Hepatocyte (in vitro differentiated cells): ENCODE measurements at places on chromosomes 5 and 9.

GRCh38 chr5:9524941-9525340 is 20.9 kb downstream of the SEMA5A start:
- no peak overlapping the region for H3K4me3 ChIP-seq
- no peaks in the 10 kb centered on the region for H3K27me3 ChIP-seq
- H3K4me1 ChIP-seq: peaks cover 4% of the 10 kb centered on the region
- DNase-seq: no peak

GRCh38 chr5:65026816-65027548 is 258.3 kb downstream of the CWC27 start:
- H3K27me3 ChIP-seq: no peaks in the 10 kb centered on the region
- no peaks in the 10 kb centered on the region for H3K36me3 ChIP-seq
- no peak overlapping the region for H3K4me3 ChIP-seq
- no peak overlapping the region for H3K27ac ChIP-seq
- no peaks in the 10 kb centered on the region for H3K4me1 ChIP-seq
- no peak for DNase-seq

GRCh38 chr9:109193974-109194556 is 27.0 kb upstream of the FRRS1L start:
- H3K27ac ChIP-seq: no peak overlapping the region
- H3K27me3 ChIP-seq: no peaks in the 10 kb centered on the region
- no peak for DNase-seq
- H3K4me3 ChIP-seq: no peak overlapping the region
- no peaks in the 10 kb centered on the region for H3K4me1 ChIP-seq
- no peaks in the 10 kb centered on the region for H3K36me3 ChIP-seq

DNA sequence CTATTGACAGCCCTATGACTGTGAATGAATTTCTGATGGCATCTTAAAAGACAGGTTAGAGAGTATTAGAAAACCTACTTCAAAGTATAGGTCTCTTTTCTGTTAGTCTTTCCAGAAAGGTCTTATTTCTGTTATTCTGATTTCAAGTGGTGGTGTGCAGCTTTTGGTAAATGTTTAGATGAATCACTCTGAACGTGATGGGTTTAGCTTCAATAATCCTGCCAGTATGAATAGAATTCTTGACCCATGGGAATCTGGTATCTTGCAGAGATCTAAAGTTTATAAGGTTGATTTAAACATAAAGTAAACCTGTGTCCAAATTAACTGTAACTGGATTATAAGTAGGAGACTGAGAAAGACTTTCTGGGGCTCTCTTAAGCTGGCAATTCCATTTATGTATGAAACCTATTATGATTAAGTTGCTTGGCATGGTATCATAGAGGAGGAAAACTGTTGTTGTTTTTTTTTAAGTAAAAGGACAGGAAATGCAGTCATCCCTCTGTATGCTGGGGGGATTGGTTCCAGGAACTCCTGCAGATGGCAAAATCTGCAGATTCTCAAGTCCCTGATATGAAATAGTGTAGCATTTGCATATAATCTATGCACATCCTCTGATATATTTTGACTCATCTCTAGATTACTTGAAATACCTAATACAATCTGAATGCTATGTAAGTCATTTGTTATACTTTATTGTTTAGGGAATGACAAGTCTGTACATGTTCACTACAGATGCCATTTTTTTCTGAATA is 77.0 kb upstream of the ADAMTS19 start:
- H3K4me1 ChIP-seq: no peaks in the 10 kb centered on the region
- DNase-seq: no peak
- H3K27me3 ChIP-seq: no peaks in the 10 kb centered on the region
- no peaks in the 10 kb centered on the region for H3K36me3 ChIP-seq

GRCh38 chr5:538801-539468 is 14.7 kb upstream of the SLC9A3 start:
- peaks cover 8% of the 10 kb centered on the region for H3K27me3 ChIP-seq
- no peak overlapping the region for H3K4me3 ChIP-seq
- no peaks in the 10 kb centered on the region for H3K36me3 ChIP-seq
- no peak for DNase-seq

DNA sequence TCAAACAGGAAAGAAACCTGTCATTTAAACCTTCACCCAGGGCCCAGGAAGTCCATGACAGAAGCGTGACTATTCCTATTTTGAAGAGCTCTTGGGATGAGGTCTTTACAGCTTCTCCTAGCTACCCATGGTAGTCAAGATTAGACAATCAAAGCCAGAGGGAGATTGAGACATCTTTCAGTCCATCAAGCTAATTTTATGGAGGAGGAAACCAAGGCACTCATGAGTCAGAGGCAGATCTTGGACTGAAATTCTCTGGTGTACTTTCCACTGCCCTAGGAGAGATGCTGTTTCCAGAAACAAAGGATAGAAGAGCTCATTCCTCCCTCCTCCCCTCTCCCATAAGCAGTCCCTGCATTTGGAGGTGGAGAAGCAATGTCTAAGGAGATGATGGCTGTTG is 9.2 kb downstream of the TNFSF8 start:
- H3K4me1 ChIP-seq: no peaks in the 10 kb centered on the region
- DNase-seq: no peak
- H3K4me3 ChIP-seq: no peak overlapping the region
- no peaks in the 10 kb centered on the region for H3K36me3 ChIP-seq
- H3K27me3 ChIP-seq: no peaks in the 10 kb centered on the region

DNA sequence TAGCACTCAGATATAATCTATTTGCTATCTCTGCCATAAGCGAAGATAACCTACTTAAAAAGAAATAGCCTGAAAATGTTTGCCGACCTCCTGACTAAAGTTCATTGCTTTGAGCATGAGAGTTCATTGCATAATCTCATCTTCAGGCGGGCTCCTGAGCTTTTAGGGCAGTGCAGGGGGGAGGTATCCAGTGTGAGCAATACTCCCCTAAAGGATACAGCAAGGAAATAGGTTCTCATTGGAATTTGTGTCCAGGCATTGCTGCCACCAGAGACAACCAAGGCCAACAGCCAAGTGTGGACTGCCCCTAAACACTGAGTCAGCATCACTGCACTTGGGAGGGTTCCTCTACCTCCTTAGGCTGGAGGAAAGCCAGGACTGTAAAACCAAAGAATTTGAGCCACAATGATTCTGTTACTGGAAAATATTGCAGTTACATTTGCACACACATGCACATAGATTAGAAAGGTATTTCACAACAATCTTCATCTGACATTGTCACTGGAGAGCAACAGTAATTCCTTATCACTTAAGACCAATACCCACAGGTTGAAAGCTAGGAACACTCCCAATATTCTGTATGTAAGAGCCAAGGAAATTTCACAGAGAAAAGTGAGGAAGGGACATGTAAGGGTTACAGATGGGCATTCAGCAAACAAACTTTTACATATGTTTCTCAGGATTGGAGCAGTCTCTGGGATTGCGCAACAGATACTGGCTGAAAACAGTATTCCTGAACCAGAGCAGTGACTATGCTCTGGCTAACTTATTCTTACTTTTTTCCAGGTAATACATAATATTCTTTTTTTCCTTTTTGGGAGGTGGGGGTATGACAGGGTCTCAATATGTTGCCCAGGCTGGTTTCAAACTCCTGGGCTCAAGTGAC is 98.6 kb upstream of the TLE1 start:
- H3K4me3 ChIP-seq: no peak overlapping the region
- peak; percentile 78 for DNase-seq
- peak overlapping the region; percentile 62 for H3K27ac ChIP-seq
- no peaks in the 10 kb centered on the region for H3K36me3 ChIP-seq
- H3K4me1 ChIP-seq: peaks cover 24% of the 10 kb centered on the region

- H3K4me3 ChIP-seq: no peak overlapping the region
- no peak for DNase-seq
- H3K36me3 ChIP-seq: no peaks in the 10 kb centered on the region
- H3K4me1 ChIP-seq: no peaks in the 10 kb centered on the region
Observed at GRCh38 chr5:14749579-14750101, 85.1 kb downstream of the OTULIN start.

- peaks cover 36% of the 10 kb centered on the region for H3K4me1 ChIP-seq
- H3K36me3 ChIP-seq: no peaks in the 10 kb centered on the region
- no peaks in the 10 kb centered on the region for H3K27me3 ChIP-seq
Observed at GRCh38 chr5:150320044-150320613, 17.4 kb upstream of the ARSI start.

DNA sequence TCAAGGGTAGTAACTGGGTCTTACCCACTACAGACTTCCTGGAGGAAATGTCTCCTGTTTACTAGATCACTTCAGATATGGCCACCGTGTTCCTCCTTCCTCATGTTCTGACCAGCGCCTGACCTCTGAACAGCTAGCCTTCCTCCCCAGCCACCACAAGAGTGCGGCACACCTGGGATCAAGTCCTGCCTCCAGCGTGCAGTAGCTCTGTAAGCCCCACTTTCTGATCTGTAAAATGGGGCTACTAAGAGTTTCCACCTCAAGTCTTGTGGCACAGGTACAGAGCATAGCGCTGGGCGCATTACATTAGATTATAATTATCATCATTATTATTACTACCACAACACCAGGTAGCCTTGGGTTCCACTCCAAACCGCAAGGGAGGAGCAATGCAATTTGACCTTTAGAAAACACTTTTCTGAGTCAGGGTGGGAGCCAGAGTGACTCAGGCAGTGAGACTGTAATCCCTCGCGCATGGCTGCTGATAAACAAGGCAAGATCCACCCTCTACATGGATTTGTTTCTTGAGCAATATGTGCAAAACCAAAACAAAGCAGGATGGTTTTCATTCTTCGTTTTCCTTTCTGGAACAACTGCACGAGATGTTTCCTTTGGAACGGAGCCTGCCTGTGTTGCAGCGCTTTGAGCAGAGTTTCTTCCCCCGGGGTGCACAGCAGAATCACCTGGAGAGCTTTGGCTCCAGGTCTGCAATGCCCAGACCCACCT is 65.0 kb upstream of the ANGPTL2 start:
- no peaks in the 10 kb centered on the region for H3K27me3 ChIP-seq
- H3K36me3 ChIP-seq: no peaks in the 10 kb centered on the region
- peak; percentile 88 for DNase-seq
- peaks cover 16% of the 10 kb centered on the region for H3K4me1 ChIP-seq

GRCh38 chr5:51392689-51393199 is 9.5 kb downstream of the ISL1 start:
- H3K4me1 ChIP-seq: peaks cover 8% of the 10 kb centered on the region
- H3K27me3 ChIP-seq: peaks cover 83% of the 10 kb centered on the region
- H3K4me3 ChIP-seq: no peak overlapping the region
- DNase-seq: no peak

GRCh38 chr9:125521462-125522327 is 185.3 kb downstream of the MAPKAP1 start:
- no peak for DNase-seq
- no peaks in the 10 kb centered on the region for H3K36me3 ChIP-seq
- peaks cover 7% of the 10 kb centered on the region for H3K4me1 ChIP-seq
- H3K4me3 ChIP-seq: no peak overlapping the region

GRCh38 chr9:127118597-127119319 is 3.7 kb downstream of the ANGPTL2 start:
- no peak overlapping the region for H3K4me3 ChIP-seq
- DNase-seq: no peak
- H3K4me1 ChIP-seq: peaks cover 11% of the 10 kb centered on the region
- H3K27ac ChIP-seq: no peak overlapping the region

GRCh38 chr9:534886-535285 is 306.6 kb upstream of the DMRT1 start:
- H3K27me3 ChIP-seq: no peaks in the 10 kb centered on the region
- H3K36me3 ChIP-seq: no peaks in the 10 kb centered on the region
- no peak overlapping the region for H3K4me3 ChIP-seq

- H3K4me1 ChIP-seq: no peaks in the 10 kb centered on the region
- no peaks in the 10 kb centered on the region for H3K36me3 ChIP-seq
- no peak overlapping the region for H3K4me3 ChIP-seq
- no peak overlapping the region for H3K27ac ChIP-seq
- DNase-seq: no peak
- H3K27me3 ChIP-seq: no peaks in the 10 kb centered on the region
Observed at GRCh38 chr9:102456562-102456961, 538.6 kb upstream of the CYLC2 start.

- H3K27ac ChIP-seq: no peak overlapping the region
- no peak overlapping the region for H3K4me3 ChIP-seq
- no peak for DNase-seq
- H3K27me3 ChIP-seq: no peaks in the 10 kb centered on the region
- H3K4me1 ChIP-seq: no peaks in the 10 kb centered on the region
Observed at GRCh38 chr5:2895876-2896275, 144.4 kb upstream of the IRX2 start.

- DNase-seq: no peak
- no peak overlapping the region for H3K27ac ChIP-seq
- H3K36me3 ChIP-seq: no peaks in the 10 kb centered on the region
- no peaks in the 10 kb centered on the region for H3K27me3 ChIP-seq
- no peaks in the 10 kb centered on the region for H3K4me1 ChIP-seq
- H3K4me3 ChIP-seq: no peak overlapping the region
Observed at GRCh38 chr5:73686912-73687311, 60.9 kb downstream of the ARHGEF28 start.

DNA sequence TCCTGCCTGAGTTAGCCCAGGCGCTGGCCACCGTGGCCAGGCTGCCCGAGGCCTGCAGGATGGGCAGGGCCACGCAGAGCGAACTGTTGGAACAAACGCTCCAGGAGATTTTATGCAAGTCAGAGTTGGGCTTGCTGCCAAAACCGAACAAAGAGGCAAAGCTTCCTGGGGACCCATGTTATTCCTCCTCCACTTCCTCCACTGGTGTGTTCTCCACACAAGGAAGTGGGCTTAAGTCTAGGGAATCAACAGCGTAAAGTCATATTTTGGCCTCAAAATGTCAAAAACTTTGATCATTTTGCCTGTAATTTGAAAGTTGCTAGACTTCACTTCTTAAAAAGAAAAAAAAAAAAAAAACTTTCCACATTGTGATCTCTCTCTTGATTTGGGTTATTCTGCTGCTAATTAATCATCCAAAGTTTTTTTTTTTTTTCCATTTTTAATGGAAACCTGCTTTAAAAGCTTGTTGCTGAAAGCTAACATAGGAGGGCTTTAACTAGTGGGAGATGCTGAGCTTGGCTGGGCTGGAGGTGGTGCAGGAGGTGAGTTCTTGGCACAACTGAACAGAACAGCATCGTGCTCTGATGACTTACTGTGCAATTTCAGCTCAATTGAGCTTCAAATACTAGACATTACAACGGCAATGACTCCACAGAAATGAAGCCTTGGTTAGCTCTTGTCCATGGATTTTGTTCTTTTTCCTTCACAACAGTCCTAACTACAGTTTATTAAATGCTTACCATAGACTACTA is 73.0 kb downstream of the PTPDC1 start:
- peaks cover 26% of the 10 kb centered on the region for H3K4me1 ChIP-seq
- no peaks in the 10 kb centered on the region for H3K36me3 ChIP-seq
- no peaks in the 10 kb centered on the region for H3K27me3 ChIP-seq
- DNase-seq: peak; percentile 43
- H3K4me3 ChIP-seq: no peak overlapping the region

- no peak overlapping the region for H3K4me3 ChIP-seq
- H3K36me3 ChIP-seq: no peaks in the 10 kb centered on the region
- no peak overlapping the region for H3K27ac ChIP-seq
- H3K4me1 ChIP-seq: no peaks in the 10 kb centered on the region
- DNase-seq: no peak
- H3K27me3 ChIP-seq: no peaks in the 10 kb centered on the region
Observed at GRCh38 chr9:131869348-131869747, 129.5 kb upstream of the RAPGEF1 start.

- peak; percentile 84 for DNase-seq
- H3K27ac ChIP-seq: no peak overlapping the region
- H3K4me3 ChIP-seq: no peak overlapping the region
- H3K36me3 ChIP-seq: no peaks in the 10 kb centered on the region
Observed at GRCh38 chr5:133944263-133945185, 23.9 kb downstream of the C5orf15 start.
